ENCODE measurements at places on chromosomes 2 and 18.

- DNase-seq: no peak
Measured at GRCh38 chr2:99771681-99772333, 282.0 kb upstream of the REV1 start.

DNA sequence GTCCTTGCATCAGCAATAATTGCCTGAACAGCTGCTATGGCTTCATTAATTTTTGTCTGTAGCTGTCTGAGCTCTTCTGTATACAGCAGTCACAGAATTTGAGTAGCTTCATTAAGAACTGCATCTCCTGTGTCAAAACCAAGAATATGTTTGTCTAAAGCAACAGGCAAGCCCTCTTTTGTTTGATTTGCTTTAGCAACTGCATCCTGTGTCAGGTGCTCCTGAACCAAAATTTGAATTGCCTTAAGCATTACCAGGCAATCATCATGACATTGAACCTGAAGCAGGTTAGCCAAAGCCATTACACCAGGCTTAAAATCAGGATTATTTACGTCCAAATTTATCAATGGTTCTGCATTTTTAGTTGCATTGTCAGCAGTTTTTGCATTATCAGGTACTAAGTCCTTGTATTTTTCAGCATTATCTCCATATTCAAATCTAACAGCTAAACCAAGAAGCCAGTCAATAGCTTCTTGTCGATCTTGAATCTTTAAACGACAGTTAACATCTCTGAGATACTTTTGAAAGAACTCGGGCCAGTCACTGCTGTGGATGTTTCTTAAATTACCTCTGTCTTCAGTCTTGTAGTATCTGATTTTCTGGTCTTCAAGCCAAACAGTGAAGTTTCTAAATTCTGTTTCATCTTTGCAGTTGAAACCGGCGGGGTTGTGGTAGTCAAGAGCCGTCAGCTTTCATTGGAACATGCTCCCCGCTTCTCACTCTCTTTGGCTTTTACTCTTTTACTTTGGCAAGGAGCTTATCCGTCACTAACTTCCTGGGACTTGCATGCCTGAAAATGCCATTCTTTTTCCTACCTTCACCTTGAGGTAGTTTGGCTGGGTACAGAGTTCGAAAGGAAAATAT, 42.2 kb downstream of the MERTK start:
- no peak for DNase-seq

GRCh38 chr18:24917767-24918166, 434.2 kb downstream of the ZNF521 start:
- DNase-seq: no peak

- DNase-seq: no peak
Measured at GRCh38 chr2:203451689-203452088, 83.4 kb downstream of the RAPH1 start.

DNA sequence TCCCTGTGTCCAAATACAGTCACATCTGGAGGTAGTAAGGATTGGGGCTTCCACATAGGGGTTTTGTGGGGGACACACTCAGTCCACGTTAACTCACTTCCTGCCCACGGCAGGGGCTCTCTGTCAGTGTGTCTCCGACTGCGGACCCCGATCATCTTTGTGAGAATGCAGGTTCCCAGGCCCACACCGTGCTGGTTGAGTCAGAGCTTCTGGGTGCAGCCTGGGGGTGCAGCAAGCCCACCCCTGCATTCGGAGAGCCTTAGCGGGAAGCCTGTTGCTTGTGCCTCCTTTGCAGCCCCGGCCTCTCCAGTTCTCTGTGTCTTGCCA, 28.0 kb downstream of the HPCAL1 start:
- DNase-seq: no peak

GRCh38 chr18:57002627-57003026, 144.3 kb upstream of the BOD1L2 start:
- DNase-seq: no peak

DNA sequence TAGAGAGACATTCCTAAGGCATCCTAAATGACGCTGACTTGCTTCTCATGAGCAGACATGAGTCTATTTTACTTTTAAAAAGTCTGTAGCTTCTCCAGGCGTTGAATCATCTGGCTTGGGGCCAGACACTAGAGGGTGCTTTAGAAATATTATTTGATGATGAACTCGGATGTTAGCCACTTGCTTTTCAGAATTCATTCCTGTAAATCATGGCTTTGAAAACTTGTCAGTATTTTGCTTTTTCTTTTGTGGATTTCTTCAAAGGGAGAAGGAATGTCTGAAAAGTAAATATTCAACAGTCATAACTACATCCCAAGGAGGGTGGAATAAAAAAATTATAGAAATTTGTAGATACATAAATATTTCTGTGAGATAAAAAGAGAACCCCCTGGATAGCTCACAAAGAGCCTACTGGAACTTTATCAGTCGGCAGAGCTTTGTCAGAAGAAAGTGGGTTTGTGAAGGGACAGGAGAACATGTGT, 370.8 kb downstream of the OSR1 start:
- DNase-seq: no peak

DNA sequence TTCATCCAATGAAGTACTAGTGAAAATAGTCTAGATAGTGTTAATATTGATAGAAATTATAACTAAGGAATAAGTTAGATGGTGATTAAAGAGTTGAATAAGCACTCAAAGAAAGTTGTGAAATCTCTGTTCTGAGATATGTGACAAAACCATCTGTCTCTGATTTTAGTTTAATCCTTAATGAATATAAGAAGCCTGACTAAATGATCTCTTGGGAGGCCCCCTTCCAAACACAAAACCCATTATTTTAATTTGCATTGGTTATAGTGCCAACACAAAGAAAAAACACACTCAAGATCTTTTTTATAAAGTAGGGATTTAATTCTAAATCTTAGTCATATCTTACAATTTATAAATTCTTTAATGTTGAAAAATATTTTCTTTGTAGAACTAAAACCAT, 34.0 kb downstream of the SCN2A start:
- DNase-seq: no peak

DNA sequence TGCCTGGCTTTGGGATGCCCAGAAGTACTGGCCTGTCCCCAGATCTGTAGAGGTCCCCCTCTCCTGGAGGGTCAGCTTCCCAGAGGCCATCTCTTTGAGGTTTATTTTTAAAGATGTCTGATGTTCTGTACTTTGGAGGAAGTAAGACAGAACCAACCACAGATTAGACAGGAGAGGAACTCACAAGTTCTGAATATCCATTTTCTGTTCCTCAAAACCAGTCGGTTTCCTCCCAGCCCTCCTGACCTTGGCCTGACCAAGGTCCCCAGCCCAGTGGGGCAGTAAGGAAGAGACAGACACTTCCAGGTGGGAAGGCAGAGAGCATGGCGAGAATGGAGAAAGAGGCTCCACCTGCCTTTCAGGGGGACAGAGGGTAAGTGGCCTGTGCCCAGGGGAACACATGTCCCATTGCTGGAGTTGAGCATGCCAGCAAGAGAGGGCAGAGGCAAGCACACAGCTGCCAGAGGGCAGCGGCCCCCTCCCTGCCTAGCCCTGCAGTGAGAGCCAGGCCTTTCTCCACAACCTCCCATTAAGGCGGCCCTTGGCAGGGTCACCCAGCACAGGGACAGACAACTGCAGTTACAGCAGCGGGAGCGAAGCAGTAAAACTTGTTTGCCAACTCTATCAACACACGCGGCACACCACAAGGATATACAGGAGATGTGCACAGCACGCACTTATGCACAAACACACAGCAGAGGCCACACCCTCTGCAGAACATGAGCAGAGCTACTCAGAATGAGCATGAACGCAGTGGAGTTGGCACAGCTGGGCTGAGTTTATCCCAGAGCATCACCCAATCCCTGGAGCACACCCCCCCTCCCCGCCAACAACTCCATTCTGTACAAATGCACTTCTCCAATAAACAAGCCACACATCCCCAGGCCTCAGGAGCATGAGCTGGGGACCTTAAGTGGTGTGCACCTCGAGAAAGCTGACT, 18.5 kb upstream of the SEMA4C start:
- DNase-seq: no peak

GRCh38 chr2:17416884-17417391, 101.3 kb downstream of the RAD51AP2 start:
- DNase-seq: no peak

Measured in GM19239 (cell line).